Fibroblast of skin of scalp (primary cell): ENCODE measurements at places on chromosomes 1 and 21.

DNA sequence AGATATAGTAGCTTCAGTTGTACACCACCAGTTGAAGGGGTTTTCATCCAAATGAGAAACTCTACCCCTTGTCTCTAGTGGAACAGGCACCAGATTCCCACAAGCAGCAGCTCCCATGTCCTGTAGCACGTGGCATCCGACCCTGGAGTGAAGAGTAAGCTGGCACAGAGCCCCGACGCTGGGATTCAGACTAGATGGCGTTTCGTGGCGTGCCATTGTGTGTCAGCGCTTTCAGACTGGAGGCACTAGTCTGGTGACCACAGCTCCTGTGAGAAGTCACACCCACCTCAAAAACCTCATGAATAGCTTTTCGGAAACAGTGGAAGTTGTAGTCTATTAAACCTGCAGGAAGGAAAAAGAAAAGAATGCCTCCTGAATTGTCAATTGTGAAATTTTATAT lies 20.2 kb downstream of the RRAGC start:
- no peak for DNase-seq

GRCh38 chr21:28821276-28822122 lies 171.2 kb downstream of the LTN1 start:
- DNase-seq = peak; percentile 49

- DNase-seq = peak; percentile 48
Measured at GRCh38 chr1:221856228-221857093, 114.6 kb upstream of the DUSP10 start.

DNA sequence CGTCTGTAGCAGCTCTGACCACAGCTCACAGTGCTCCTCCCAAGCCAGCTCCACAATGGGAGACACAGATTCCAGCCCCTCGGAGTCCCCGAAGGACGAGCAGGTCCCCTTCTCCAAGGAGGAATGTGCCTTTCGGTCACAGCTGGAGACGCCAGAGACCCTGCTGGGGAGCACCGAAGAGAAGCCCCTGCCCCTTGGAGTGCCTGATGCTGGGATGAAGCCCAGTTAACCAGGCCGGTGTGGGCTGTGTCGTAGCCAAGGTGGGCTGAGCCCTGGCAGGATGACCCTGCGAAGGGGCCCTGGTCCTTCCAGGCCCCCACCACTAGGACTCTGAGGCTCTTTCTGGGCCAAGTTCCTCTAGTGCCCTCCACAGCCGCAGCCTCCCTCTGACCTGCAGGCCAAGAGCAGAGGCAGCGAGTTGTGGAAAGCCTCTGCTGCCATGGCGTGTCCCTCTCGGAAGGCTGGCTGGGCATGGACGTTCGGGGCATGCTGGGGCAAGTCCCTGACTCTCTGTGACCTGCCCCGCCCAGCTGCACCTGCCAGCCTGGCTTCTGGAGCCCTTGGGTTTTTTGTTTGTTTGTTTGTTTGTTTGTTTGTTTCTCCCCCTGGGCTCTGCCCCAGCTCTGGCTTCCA lies 22.9 kb upstream of the VPS13D start:
- no peak for DNase-seq

DNA sequence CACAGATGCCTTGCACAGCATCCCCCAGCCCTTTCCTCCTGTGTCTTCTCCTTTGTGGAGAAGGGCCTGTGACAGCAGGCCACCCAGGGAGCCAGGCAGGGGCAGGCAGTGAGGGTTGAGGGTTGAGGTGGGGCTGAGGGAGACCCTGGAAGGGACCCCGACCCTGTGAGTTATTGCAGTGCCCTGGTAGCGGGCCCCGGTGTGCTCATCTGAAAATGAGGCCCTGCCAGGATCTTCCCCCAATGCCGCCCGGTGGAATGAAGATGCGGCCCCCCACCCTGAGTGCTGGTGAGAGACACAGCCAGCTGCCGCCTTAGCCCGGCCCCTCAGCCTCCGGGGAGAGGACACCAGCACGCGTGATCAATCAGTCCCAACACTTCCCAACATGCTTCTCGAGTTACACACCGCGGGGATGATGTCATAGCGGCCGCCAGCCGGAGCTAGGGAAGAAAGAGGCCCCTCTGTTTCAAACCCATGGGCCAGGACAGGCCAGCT lies 36.2 kb upstream of the ACTRT2 start:
- peak; percentile 9 for DNase-seq
